GDM1 (cell line): ENCODE measurements at places on chromosomes 12 and 14.
A peak's percentile ranks its signal among the peaks of the same experiment; 100 is the strongest.

DNA sequence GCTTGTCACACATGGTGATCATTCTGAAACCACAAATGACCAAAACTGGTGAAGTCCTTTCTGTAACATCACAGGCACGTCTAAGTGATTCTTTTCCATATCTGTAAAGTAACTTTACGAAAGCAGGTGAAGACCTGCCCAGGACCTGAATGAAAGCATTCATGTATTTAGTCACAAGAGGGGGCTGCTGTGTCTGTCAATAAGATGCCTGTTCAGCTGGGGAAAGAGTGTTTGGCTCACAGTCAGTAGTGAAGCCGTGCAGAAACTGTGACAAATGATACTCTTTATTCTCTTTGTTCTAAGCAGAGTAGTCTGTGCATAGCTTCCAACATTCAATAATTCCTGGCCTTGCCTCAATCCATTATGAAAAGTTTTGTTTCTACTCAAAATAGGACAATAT is 373.5 kb upstream of the OR4E1 start:
- DNase-seq = peak; percentile 59

- peak; percentile 7 for DNase-seq
These were observed 400.9 kb downstream of the SNAPC1 start for GRCh38 chr14:62162998-62163589.

DNA sequence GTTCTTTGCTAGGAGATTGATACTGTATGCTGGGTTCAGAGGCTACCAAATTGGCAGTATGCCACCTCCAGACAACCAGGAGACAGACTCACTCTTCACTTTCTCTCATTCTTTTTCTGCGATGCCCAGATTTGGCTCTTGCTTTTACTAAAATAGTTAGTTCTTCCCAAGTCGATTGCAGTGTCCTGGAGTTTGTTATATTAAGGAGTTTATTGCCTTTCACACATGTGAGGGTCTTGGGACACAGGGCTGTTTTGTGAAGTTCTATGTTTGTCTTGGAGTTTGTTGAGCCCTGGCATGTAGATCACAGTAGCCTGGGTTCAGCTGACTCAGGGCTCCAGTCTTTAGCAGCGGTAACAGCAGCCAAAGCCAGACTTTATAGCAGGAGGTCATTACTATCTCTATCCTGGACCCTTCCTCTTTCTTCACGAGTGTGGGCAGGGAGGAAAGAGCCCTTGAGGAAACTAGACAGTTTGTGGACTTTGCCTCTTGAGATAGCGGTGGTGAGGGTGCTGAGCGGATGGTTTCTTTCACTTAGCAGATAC is 1.6 kb downstream of the MLEC start:
- peak; percentile 34 for DNase-seq

GRCh38 chr14:68962681-68963080 is 16.4 kb downstream of the ACTN1 start:
- DNase-seq = no peak

DNA sequence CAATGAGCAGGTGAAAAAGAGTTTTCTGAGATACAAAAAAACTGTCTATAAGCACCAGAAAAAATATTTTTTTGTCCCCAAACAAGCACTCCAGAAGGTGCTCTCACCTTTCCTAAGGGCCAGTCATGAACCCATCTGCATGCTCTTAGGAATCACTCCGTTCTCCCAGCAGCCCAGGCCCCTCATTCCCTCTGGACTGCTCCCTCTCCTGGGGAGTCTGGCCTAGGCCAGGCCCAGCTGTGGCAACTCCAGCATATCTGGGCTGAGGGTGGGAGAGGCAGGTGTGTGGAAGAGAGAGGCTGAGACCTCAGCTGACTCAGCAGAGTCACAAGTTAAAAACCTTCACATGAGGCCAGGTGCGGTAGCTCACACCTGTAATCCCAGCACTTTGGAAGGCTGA is 54.6 kb downstream of the TRAFD1 start:
- DNase-seq = no peak

DNA sequence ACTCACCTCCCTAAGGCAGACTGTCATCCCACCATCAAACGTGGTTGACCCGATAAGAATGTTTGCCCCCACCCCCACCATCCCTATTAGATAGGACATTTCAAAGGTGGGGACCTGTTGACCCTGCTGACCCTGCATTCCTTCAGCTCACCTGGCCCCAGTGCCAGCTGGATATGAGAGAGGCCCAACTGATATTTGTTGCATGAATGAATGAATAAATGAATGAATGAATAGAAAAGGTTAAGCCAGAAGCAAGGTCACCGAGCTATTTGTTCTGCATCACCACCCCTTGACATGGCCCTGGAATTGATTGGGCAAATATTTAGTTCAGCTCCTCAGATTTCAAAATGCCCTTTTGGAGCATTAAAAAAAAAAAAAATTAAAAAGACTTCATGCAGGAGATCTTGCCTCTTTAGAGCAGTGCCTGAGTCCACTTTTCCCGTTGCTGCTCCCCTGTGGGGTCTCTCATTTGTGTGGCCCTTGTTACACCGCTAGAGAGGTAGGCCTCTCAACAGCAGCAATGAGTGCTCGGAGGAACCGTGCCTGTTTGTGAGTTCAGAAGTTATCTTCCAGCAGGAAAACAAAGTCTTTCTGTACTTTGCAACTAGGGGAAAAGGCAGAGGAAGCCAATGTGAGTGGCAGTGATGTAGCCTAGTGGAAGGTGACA is 8.5 kb upstream of the SERPINA5 start:
- DNase-seq = no peak

DNA sequence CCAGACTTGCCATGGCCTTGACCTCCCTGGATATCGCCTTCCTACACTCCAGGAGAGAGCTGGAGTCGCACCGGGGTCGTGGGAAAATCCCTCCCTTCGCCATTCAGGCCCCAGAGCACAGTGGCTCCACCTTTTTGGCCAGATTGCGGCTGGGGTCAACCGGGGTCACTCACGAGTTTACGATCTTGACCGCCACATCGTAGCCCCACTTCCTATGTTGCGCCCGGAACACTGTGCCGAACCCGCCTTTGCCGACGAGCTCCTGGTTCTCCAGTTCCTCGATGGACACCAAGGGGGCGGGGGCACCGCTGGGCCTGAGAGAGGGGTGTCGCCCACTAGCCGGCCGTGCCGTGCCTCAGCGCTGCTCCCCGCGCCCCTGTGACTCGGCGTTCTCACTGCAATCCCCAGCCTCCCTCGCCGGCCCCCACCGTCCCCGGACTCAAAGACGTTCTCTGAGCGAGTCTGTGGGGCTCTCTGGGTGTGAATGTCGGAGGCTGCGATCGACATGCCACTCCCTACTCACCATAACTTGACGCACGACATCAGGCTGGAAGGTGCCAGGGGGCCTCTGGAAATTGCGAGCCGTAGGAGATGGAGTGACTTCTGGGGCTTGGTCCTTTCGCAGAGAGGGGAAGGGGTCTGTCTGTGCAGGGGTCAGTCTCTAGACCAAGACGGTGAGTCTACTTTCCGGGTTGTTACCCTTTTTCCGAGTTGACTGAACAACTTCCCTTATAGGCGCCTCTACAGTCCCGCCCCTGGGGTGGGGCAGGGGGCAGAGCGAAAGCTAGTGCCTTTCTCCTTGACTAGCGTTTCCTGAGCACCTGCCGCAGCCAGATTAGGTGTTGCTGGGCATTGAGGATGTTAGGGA is at the start of gene RIPK3:
Gene RIPK3 (minus strand): TSS at position 708 of the 868 bp plus-strand sequence. CDS start 165 bp downstream, at position 543.
- DNase-seq = peak; percentile 23

- DNase-seq = no peak
These were observed 7.1 kb downstream of the KRT85 start for GRCh38 chr12:52360106-52360662.

DNA sequence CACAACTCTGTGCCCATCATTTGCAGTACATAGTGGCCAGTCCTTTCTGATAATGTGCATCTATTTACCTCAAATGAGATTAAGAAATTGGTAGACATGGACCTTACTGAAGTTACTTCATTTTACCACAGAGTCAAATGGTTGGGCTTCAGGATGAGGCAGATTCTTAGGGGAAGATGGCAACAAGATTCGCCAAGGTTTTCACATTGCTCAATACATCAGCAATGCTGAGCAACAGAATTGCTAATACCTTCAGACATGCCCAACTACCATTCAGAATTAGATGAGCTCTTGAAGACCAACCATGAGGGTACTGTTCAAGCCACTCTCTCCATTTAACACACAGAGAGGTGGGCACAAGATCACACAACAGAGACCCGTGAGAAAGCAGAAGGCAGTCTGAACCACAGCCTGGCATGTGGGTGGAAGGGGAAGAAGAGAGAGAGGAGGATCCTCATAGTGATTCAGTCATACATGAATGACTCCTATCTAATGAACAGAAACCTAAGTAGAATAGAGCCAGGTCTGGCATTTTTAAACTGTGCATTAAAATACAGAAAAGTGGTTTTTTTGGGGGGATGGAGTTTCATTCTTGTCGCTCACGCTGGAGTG is 28.5 kb downstream of the CPM start:
- no peak for DNase-seq

GRCh38 chr14:32396885-32397284 is 67.8 kb downstream of the AKAP6 start:
- DNase-seq = no peak

DNA sequence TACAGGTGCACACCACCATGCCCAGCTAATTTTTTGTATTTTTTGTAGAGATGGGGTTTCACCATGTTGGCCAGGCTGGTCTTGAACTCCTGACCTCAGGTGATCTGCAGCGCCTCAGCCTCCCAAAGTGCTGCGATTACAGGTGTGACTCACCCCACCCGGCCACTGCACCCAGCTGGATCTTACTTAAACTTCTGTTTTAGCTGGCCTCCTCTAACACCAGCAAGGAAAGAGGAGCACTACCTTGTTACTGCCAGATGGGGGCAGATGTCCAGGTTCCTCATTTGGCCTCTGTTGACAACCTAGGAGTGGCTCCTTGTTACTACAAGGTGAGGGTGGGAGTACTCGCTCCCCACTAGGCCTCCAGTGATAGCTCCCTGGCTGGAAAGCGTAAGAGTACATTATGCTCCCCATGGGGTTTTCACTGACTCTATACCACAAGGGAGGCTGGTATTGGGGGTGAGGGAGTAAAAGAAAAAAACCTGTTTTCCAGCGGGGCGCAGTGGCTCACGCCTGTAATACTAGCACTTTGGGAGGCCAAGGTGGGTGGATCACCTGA is 13.2 kb upstream of the ARF6 start:
- peak; percentile 64 for DNase-seq

GRCh38 chr12:98816720-98817119 is 171.6 kb downstream of the APAF1 start:
- DNase-seq = no peak

DNA sequence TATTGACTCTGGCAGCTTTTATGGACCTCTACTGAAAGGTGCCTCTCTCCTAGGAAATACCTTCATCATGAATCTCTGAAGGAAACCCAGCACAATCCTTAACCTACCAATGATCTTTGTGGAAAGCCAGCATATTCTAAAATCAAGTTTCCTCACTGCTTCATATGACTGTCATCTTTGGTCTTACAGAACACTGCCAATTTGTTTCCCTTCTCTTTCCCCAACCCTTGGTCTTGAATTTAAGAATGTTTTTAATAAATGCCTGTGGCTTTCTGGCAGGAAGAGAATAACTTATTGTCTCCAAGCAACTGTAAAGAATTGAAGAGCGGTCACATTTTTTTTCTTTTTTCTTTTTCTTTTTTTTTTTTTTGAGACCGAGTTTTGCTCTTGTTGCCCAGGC is 427.6 kb downstream of the IPO8 start:
- DNase-seq = no peak

DNA sequence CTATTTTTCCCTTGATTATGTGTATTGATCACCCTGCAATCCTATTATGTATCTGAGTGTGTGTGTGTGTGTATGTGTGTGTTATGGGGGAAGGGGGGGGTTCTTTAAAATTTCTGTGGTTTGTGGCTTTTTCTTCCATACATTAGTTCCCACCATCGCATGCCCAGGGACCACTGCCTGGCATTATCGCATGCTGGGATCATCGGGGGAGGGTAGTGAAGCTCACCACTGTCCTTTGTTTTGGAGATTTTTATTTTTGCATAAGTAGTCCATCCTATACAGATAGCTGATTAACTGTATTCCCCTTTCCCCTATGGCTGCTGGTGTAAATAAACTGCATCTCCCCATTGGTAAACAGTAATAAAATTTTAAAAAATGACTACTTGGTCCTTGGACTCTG is 3.4 kb downstream of the ATXN7L3B start:
- no peak for DNase-seq

DNA sequence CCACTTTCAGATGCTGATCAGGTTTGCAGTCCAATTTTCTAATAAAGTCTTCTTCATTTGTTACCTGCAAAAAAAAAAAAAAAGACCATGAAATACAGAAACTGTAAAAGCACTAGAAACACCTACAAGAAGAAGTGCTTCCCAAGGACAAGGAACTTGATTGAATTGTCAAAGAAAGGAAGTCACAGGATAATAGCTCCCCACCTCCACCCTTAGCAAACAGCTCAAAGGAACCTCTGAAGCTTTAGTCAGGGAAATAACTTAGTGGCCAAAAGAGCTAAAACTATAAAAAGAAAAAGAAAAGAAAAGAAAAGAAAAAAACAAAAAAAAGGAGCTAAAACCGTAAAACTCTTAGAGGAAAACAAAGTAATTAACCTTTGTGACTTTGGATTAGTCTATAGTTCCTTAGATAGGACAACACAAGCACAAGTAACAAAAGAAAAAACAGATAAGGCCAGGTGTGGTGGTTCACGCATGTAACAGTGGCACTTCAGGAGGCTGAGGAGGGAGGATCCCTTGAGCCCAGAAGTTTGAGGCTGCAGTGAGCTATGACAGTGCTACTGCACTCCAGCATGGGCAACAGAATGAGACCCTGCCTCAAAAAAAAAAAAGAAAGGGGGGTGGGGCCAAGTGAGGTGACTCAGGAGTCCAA is 28.5 kb downstream of the ZFYVE1 start:
- DNase-seq = no peak

- DNase-seq = peak; percentile 26
These were observed 9.2 kb downstream of the ASCL4 start for GRCh38 chr12:107783406-107784376.

GRCh38 chr12:68207276-68207675 is 18.3 kb downstream of the IL26 start:
- DNase-seq = no peak

DNA sequence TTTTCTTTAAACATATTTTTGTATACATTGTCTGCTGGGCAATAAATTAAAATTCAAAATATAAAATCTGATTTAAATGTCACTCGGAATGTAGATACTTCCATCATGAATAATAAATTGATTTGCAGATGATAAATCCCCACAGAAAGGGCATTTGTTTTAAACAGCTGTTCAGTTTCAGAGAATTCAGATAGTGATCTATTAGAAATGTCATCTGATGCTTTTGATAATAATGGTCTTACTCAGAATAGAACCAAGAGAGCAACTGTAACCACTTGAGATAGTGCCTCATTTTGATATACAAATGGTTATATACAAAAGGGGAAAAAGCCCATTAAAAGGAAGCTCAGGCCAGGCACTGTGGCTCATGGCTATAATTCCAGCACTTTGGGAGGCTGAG is 43.4 kb downstream of the CDK17 start:
- DNase-seq = no peak

GRCh38 chr12:11071414-11071813 is 9.3 kb upstream of the TAS2R46 start:
- no peak for DNase-seq
